ENCODE measurements at places on chromosomes 2 and 18.
A peak's percentile ranks its signal among the peaks of the same experiment; 100 is the strongest.

GRCh38 chr2:213429516-213429915, 145.3 kb downstream of the SPAG16 start:
- DNase-seq, result no peak

DNA sequence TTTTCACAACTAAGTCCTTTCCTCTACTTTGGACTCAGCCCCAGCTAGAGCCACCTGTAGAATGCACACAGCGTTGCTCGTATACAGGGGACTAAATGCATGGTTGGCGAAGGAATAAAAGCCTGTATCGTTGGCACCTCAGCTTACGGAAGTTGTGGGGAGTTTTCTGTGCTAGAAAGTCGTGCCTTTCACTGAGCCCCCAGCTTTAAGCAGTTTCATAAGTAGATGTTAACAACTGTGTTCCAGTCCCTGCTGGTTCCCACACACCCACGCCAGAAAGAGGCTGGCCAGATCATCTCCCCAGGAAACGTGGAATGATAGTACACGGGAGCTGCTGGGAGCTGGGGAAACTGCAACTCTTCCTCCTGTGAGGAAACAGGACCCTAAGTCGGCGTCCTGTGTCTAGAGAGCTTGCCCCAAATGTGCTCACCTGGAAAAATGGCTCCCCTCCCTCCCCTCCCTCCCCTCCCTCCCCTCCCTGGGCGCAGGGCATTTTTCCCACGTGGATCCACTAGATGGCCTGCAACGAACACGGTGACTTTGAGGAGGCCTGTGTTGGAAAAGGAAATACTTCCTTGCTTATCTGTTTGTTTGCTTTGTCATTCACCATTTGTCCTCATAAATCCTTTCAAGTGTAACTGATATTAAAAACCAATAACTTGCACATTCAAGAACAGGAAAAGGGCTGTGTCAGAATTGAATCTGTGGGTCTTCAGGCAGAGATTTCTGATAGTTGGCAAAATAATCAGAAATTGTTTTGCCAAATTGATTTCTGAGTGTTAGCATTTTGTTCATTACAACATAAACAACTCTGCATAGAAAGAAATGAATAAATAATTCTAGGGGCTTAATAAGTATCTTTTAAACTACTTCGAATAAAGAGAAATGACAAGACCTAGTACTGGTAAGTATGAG, 43.9 kb upstream of the RFX8 start:
- DNase-seq, result no peak

DNA sequence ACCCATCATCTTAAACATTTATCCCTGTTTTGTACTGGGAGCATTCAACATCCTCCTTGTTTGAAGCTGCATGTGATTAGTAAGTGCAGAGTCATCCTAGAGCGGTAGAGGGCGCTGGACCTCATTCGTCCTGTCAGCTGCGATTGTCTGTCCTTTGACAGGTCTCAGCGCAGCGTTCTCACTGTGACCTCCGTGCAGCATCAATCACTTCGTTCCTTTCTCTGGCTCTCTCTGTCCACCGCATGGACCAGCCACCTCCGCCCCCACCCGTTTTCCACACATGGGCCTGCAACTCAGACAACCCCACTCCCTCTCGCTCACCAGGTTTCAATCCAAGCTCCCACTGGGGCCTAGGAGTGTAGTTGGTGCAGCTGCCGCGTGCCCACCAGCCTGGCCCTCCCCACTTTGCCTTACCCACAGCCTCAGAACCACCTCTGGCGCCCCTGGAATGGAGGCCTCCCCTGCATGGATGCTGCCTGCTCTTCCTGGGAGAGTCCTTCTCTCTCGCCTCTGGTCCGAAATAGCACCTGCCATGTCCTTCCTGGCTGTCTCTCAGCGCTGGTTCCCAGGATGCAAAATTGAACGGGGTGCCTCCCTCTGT, 90.5 kb downstream of the NDUFA10 start:
- DNase-seq, result peak; percentile 22

GRCh38 chr2:238401551-238401950, 25.2 kb upstream of the ASB1 start:
- DNase-seq, result no peak

DNA sequence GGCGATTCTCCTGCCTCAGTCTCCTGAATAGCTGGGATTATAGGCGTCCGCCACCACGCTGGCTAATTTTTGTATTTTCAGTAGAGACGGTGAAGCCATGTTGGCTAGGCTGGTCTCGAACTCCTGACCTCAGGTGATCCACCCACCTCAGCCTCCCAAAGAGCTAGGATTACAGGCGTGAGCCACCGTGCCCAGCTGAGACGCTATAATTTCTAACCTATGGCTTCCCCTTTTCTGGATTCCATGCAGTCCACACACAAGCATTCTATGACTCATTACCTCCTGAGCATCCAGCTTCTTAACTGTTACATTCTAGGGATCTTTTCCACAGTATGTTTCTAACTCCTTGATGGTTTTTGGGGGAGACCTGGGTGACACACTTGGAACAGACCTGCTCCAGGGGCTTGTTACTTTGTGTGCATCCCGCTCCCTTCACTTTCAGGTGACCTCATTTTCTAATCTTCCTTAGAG, 11.8 kb upstream of the KCMF1 start:
- no peak for DNase-seq

DNA sequence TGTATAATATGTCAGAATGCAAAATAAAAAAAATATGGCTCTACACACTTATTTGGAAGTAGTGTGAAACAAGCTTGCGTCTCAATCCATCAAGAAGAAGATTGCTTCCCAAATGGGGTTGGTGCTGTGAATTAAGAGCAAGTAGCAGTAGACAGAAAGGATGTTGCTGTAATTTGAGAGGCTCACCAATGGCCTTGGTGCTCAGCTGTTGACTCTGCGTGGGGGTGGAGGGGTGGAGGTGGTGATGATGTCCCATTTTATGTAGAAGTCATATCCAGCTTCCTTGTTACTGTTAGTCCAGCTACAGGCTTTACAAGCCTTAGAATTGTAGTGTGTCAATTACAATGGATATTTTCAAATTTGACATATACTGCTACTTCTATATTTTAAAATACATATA, 223.4 kb upstream of the RND3 start:
- no peak for DNase-seq

GRCh38 chr2:220460257-220460985, 833.0 kb downstream of the SLC4A3 start:
- no peak for DNase-seq

- peak; percentile 14 for DNase-seq
Observed at GRCh38 chr2:105237045-105237765, 4.3 kb upstream of the GPR45 start.

DNA sequence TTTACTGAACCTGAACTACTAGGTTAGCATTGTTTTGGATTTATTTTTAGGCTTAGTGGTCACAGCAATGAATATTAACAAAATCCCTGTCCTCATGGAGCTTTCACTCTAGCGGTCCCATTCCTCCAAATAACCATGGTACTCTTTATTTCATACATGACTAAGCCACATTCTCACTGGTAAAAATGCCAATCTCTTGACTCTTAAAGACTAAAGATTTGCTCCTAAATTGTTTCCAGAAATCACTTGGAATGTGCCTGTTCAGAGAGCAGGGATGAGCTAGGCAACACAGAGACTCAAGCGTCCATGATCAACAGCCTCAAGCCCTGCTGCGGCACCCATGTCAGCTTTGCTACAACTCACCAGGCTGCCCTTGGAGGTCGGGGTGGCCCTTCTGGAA, 13.5 kb downstream of the LMAN1 start:
- no peak for DNase-seq

DNA sequence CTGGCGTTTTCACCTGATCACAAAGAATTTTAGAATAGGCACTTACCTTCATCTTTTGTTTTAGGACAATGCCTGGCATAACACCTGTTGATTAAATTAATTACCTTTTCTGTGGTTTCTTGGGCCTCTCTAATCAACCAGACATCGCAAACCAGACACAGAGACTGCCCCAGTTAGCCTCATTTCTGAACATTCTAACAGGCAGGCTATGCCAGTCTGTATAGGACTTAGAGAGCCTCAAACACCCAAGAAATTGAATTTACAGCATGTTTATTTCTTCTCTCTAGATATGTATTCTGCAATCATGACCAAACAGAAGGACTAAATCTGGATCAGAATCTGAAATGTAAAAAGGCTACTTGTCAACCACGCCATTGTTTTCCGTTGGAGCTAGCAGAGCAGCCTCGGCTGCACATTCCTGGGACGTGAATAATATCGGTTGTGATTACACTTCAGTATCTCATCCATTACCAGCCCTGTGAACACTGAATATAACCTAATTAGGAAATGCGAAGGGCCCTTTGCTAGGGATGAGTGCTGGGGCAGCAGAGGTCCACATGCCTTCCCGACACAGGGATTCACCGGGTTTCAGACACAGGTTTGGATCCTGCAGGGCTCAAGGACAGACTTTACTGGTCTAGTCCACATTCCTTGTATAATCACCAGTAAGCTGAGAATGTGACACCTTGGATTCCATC, 17.5 kb upstream of the CDC42EP3 start:
- no peak for DNase-seq

GRCh38 chr2:116911540-116911939, 903.0 kb upstream of the DDX18 start:
- no peak for DNase-seq

DNA sequence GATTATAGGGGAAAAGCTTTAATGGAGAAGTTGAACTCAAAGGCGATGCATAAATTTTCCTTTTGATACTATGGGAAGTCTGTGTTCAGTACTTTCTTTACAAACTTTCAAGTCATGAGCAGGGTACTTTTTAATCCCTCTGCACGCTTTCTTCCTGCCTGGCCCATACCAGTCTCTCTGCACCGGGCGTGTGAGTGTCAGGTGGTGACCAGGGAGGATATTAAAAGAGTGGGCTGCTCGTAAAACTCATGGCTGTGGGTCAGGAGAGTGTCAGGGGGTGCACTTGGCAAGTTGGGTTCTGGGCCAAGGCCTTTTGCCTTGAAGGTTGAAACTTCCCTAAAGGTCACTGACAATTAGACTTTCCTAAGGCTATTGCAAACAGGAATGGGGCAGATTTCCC, 367.8 kb downstream of the GPD2 start:
- no peak for DNase-seq

- no peak for DNase-seq
Observed at GRCh38 chr2:235725016-235725489, 231.2 kb downstream of the AGAP1 start.

DNA sequence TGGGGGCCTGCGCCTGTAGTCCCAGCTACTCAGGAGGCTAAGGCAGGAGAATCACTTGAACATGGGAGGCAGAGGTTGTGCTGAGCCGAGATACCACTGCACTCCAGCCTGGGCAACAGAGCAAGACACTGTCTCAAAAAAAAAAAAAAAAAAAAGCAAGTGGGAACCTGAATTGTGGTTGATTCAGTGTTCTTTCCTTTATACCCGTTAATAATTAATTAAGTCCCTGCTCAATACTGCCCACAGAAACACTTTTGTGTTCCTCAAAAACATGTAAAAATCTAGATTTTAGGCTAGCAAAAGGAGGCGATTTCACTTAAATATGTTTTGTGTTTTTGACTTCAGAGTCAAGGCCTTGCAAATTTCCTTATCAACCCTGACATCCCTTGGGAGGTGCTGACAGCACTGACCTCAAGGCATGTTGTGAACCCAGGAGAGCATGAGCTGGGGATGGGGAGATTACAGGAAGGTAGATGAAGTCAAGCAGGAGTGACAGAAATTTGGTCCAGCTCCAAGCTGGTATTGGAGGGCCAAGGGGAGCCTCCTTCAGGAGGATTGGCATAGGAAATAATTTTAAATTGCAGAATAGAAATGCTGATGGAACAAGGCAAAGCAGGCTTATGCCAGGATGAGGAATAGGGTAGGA, 89.0 kb upstream of the PNPT1 start:
- no peak for DNase-seq

GRCh38 chr18:55522011-55522410, 66.0 kb downstream of the TCF4 start:
- no peak for DNase-seq

DNA sequence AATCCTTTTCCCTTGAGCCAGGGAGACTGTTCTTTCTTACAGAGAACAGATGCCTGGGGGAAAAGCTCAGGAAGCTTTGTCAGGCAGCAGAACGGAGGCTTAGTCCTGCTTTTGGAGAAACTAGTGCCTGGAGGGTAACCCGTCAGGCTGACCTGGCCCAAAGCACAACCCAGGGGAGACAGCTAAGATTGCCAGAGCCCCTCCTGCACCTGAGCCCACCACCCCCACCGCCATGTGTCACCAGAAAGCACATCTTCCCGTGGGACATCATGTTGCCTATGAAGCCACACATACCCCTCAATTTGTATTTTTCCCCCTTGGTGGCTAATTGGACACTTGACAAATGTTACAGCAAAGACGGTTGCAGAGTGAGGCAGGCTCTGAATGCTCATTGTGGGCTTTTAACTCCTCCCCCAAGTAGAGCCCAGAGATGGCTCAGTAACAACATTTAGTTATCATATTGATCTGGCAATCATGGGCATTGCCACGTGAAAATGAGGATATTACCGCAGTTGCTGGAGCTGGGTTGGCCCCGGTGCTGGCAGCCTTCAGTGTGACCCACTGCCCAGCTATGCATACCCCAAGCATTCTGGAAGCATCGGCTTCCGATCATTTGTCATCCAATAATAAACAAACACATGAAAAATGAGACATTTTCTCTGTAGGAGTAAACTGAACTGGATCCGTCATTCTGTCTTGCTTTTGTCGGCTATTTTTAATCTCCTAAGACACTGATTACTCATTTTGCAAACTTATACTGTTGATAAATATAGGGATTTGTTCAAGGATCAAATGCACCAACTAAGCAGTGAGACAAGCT, 229.5 kb downstream of the ATAD2B start:
- no peak for DNase-seq

GRCh38 chr2:107684421-107684820, 142.3 kb upstream of the RGPD4 start:
- DNase-seq, result no peak

GRCh38 chr2:156221703-156222102, 110.8 kb downstream of the NR4A2 start:
- DNase-seq, result no peak

GRCh38 chr2:1979569-1979968, 235.3 kb upstream of the PXDN start:
- no peak for DNase-seq

GRCh38 chr2:156486147-156486546, 50.0 kb downstream of the GPD2 start:
- DNase-seq, result no peak

DNA sequence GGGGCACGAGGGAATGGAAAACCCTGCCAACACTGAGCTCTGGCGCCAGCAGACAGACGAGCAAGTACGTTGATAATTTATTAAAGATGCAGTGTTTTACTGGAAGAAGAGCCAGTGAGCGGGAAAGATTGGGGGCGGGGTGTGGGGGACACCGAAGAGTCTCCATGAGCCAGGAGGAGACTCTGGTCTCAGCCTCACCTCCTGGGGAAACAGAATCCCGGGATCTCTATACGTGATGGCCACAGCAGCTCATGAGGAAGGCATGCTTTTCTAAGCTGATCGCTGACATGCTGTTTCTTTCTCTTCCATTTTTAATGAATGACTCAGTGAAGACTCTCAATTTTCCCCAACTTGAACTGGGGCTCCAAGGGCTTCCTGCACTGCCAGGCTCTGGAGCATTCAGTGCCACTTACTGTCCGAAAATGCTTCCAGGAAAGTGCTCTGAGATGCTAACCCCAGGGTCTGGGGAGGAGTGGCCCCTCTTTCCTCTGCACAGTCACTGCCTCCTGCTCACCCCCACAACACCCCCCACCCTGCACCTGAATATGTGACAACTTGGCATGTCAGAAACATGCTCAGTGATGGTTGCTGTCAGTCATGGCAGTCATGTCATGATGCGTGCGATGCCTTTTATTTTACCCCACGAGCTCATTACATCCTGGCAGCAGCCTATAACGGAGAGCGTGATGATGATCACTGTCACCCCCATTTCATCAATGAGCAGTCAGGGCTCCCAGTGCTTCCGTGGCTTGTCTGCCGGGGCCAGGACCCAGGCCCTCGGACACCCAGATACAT, 164.2 kb upstream of the CAPN13 start:
- no peak for DNase-seq

- DNase-seq, result no peak
Observed at GRCh38 chr18:77993188-77993981, 743.7 kb downstream of the GALR1 start.
